ENCODE measurements at places on chromosomes 3 and 15. TPM values are rescaled to one million over a fixed set of nuclear protein-coding genes. Genes with fewer than 3 reads are reported as not detected.
A peak's percentile ranks its signal among the peaks of the same experiment; 100 is the strongest.

The OXTR gene
- 0.41 TPM for polyA plus RNA-seq

The ASB14 gene
- polyA plus RNA-seq: not detected

The IMPG2 gene
- polyA plus RNA-seq: 0.16 TPM

The CHDH gene
- polyA plus RNA-seq: 0.49 TPM

- DNase-seq: no peak
Measured at GRCh38 chr3:148707601-148708380, 10.1 kb downstream of the AGTR1 start.

DNA sequence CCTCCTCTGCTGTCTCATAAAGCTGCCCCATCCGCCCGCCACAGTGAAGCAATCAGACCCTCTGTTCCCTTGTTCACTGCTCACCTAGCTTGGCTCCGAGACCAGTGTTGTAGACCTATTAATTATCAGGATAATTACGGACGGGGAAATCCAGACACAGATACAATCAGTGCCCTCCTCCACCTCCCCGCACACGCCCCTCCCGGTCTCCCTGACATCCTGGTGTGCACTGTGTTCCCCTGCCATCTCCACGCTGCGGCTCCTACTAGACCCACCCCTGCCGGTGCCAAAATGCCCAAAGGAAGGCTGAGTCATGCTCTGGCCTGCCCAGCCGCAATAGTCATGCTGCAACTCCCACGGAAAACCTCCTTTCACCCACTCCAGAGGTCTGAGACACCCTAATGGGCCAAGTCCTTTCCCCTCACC is 277.3 kb upstream of the TLE3 start:
- DNase-seq: no peak

The NPAP1 gene
- polyA plus RNA-seq: 0.03 TPM

- no peak for DNase-seq
Measured at GRCh38 chr3:197501496-197501878, 54.3 kb downstream of the BDH1 start.

- no peak for DNase-seq
Measured at GRCh38 chr15:40878785-40879184, 4.8 kb upstream of the RHOV start.

DNA sequence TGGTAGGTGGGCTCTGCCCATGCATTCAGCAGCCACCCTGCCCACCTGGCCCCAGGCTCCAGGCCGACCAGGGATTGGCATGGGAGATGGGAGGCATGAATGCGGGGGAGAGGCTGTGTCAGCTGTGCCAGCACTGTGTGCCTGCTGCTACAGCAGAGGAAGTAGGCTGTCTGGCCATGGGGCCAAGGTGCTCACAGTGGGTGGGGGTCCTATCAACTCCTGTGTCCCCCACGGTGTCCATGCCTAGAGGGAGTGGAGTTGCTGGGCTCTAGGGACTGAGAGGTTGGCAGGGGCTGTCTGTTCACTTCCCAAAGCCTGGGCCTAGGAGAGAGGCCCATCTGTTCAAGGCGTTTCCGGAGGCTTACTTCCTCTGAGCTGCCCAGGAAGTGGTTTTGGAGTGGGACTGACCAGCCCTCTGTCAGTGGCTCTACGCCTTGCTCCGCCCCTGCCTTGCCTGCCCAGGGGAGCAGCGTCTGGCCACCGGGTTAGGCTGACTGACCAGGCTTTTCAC is 5.8 kb downstream of the PRKCD start:
- DNase-seq: no peak

DNA sequence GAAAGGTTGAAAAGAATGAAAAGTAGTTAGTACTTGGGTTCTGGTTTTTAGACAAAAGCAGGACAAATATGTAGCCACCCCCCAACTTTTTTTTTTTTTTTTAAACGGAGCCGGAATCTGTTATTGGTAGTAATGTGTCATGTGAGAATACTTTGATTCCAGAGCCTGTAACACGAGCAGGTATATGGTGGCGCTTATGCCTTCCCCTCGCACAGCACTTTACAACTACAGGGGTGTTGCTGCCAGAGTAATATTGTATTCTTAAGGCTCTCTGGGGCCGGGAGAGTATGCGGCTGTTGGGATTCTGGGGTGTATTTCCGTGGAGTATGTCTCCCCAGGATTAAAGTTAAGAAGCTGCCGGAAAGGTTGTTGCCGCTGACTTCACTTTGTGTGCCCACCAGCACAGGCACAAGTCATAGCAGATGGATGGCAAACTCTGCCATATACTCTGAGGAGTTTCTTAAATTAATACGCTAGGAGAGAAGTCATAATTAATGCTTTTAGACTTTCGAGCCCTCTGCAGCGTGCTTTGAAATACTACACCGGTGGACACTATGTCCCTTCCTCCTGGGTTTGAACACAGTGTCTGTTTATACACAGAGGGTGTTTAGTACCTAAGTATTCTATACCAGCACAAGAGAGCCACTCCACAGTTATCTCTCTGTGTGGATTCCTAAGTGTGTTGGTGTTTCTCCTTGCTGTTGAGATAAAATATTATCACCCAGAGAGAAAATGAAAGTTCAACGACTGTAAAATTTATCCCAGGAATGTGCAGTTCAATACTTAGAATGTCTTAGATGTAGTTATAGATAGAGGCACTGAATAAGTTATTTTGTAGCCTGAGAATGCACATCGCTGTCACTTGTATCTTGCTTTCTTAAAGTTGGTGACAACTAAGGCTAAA is 1.4 kb downstream of the MBNL1 start:
- peak; percentile 7 for DNase-seq

The GOLGA8J gene
- polyA plus RNA-seq: not detected
